ENCODE measurements at places on chromosomes 1 and 21.
A peak's percentile ranks its signal among the peaks of the same experiment; 100 is the strongest.

DNA sequence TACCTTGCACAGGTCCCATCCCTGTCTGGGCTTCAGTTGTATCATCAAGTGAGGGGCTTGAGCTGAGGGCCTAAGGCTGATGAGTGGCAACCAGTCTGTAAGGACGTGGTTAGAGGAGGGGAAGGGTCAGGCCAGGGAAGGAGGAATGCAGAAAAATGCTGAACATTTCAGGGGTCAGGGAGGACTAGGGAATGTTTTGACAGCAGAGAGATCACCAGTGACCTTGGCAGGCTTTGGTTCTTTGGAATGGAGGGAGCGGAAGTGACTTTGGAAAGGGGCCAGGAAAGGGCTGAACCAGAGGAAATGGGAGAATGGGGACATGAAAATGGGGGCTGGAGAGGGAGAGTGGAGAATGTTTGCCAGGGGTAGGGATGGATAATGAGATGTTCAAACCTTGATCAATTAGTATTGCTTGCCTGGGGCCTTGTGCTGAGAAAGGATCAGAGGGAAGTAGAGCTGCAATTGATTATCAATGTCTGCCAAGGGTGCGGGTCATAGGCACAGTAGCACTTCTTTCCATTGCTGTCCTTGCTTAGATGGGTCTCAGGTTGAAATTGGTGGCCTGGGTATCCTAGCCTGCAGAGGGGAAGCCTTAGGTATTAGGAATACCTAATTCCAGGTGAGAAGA, 7.4 kb downstream of the LDLRAP1 start:
- no peak for DNase-seq

DNA sequence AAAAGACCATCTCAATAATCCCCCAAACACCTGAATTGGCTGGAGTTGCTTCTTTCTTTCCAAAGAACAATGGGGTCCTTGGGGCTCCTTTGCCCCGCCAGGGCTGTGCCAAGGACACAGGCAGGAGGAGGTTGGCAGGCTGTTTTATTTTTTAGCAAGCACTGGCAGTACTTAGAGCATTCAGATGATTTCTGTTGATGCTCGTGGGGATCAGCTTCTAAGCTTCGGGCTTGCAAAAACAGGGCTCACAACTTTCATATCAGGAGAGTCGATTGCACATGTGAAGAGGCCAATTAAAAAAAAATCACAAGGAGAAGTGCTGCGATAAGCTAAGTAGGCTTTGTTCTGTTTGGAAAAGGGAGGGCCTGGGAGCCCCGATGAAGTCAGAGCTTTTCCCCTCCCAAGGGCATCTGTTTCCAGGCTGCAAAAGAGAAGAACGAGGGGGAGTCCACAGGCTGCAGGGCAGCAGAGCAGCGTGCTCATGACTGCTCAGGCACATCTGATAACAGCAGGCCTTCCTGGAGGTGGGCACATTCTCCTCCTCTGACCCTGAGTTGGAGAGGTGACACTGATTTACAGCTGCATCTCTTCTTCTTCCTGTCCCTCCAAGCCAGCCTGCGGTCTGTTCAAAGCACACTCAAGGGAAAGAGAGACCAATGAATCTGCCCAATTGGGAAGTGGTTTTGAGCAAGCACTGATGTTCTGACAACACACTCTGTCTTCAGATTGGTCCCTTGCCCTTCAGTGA, 27.3 kb upstream of the BCAR3 start:
- DNase-seq: no peak

- DNase-seq: no peak
These were observed 112.3 kb downstream of the TSEN15 start for GRCh38 chr1:184163674-184164465.

DNA sequence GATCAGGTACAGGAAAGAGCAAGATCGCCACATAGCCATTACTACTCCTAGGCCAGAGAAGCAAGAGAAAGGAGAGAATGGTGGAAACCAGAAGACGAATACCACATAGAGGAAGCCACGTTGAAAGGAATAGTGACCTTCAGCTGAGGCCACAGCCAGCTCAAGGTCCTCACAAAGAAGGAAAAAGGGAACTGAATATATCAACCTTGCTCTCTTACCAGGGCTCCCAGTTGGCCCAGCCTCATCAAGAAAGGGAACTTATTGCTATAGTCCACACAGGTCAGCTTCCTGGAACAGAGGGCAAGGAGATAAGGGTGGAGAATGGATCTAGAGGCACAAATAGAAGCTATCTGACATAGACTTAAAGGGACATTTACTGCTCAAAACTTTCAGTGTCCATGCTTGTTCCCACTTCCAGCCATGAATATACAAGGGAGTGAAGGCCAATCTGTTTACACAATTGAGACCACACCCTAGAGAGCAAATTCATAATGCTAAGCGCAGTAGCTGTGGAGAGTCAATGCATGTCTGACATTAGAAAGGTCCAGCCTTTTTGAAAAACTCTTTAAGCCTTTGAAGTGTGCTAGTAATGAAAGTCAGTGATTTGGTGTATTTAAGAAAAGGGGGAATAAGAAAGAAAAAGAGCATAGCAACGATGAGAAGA, 120.7 kb upstream of the ZC3H11B start:
- DNase-seq: no peak

- peak; percentile 34 for DNase-seq
These were observed 3.2 kb upstream of the THEMIS2 start for GRCh38 chr1:27868932-27869718.
